ENCODE measurements at places on chromosomes 2 and 18. TPM values are rescaled to one million over a fixed set of nuclear protein-coding genes. Genes with fewer than 3 reads are reported as not detected.

NPHP1 gene
- total RNA-seq: 11.8 TPM

UGT1A4 gene
- total RNA-seq: 1.1 TPM

ACTG2 gene
- total RNA-seq: 13.7 TPM

CHRNA1 gene
- not detected for total RNA-seq

GALNT14 gene
- total RNA-seq: 84.6 TPM

ALPP gene
- not detected for total RNA-seq

VIT gene
- not detected for total RNA-seq

SAG gene
- not detected for total RNA-seq

MBD5 gene
- total RNA-seq: 66.8 TPM

CRYGD gene
- not detected for total RNA-seq

SLC9A4 gene
- 2.8 TPM for total RNA-seq

CKAP2L gene
- total RNA-seq: 0.88 TPM

SLC4A5 gene
- 5.2 TPM for total RNA-seq

C2orf66 gene
- total RNA-seq: not detected

NAT8 gene
- 94.4 TPM for total RNA-seq

TMEM37 gene
- total RNA-seq: 59.4 TPM

ANKRD30BL gene
- not detected for total RNA-seq

DSC3 gene
- not detected for total RNA-seq

Data from kidney (tissue), 22 donors.